B cell (primary cell): ENCODE measurements at places on chromosomes 2 and 18. TPM values are rescaled to one million over a fixed set of nuclear protein-coding genes. Genes with fewer than 3 reads are reported as not detected.

ANKRD29 gene
- not detected in 2 replicates for polyA plus RNA-seq

DNA sequence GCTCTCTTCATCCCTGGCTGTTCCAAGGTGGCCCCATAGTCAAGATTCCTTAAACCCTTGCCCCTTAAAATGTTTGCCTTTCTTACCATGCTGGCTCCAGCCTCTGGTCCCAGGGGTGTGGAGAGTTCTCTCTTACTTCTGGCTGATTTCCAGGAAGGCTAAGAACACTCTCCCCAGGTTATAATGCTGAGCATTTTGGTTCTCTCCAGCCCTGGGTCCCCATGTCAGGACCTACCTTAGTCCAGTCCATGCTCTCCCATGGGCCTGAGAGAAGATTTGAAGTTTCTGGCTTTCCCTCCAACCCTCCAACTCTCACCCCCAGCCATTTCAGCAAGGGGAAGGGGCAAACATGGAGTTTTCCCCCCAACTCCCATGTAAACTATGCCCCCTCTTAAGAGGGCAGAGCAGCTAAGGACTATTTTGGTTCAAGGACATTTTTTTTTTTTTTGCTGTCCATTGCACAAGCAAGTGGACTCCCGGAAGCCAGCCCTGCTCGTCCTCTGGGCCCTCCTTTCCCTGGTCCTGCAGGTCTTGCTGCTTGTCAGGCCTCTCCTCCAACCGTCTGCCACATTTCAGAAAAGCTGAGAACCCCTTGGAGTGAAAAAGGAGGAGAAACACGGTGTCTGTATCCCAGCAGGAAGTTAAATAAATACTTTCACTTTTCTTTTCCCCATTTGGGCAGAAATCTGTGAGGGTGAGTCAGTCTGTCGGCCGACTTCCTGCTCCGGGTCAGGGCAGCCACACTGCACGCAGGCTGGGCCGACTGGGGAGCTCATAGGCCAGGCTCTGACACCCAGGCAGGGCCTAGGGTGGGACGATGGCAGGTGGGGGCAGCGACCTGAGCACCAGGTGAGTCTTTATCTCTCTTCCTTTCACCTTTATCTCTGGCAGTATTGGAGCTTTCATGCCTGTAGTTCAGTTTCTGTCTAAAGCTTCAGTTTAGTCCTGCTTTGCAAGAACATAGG, at the start of gene SP140L:
Gene SP140L, plus strand, starts transcription at position 741 of the 965 bp plus-strand sequence. Its CDS starts 77 bp downstream, at position 818.
- peak; percentile 78 for DNase-seq

- DNase-seq: no peak
Measured at GRCh38 chr18:6107794-6108193, 212.5 kb upstream of the TMEM200C start.

DNA sequence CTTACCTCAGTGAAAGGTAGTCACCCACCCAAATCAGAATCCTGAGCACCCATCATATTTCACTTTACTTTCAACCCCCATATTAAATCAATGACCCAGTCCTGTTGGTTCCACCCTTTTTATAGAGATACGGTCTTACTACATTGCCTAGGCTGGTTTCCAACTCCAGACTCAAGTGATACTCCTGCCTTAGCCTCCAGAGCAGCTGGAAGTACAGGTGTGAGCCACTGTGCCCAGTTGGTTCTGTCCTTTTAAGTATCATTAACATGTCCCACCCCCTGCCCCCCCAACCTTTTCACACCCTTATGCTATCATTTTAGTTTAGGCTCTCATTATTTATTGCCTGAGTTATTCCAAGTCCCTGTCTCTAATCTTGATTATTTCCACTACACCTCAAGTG, 28.7 kb downstream of the MSH6 start:
- DNase-seq: no peak
